ENCODE measurements at places on chromosomes 13 and 19. TPM values are rescaled to one million over a fixed set of nuclear protein-coding genes. Genes with fewer than 3 reads are reported as not detected.
A peak's percentile ranks its signal among the peaks of the same experiment; 100 is the strongest.

The RNF17 gene
- not detected for total RNA-seq

- no peak overlapping the region for H3K27ac ChIP-seq
- no peak overlapping the region for H3K4me3 ChIP-seq
- peaks cover 39% of the 10 kb centered on the region for H3K27me3 ChIP-seq
- DNase-seq = no peak
- H3K4me1 ChIP-seq = peaks cover 28% of the 10 kb centered on the region
Measured at GRCh38 chr13:26047040-26047439, 4.8 kb downstream of the SHISA2 start.

DNA sequence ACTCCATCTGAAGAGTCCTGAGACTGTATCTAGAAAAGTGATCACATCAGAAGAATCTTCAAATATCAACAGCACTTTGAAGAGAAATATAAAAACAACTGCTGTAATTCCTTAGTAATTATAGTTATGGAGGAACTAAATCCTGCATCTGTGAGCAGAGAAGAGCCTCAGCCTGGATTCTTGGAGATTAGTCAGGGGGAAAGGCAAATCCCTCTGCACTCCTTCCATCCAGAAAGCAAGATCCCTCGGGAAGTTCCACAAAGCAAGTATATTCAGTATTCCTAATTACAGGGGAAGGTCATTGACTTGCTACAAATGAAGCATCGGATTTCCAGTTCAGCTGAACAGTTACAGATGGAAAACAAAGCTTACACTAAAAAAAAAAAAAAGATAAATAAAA is 256.6 kb upstream of the IPO5 start:
- DNase-seq = no peak
- H3K27ac ChIP-seq = no peak overlapping the region
- H3K4me3 ChIP-seq = no peak overlapping the region
- H3K27me3 ChIP-seq = peaks cover 5% of the 10 kb centered on the region
- H3K36me3 ChIP-seq = no peaks in the 10 kb centered on the region

DNA sequence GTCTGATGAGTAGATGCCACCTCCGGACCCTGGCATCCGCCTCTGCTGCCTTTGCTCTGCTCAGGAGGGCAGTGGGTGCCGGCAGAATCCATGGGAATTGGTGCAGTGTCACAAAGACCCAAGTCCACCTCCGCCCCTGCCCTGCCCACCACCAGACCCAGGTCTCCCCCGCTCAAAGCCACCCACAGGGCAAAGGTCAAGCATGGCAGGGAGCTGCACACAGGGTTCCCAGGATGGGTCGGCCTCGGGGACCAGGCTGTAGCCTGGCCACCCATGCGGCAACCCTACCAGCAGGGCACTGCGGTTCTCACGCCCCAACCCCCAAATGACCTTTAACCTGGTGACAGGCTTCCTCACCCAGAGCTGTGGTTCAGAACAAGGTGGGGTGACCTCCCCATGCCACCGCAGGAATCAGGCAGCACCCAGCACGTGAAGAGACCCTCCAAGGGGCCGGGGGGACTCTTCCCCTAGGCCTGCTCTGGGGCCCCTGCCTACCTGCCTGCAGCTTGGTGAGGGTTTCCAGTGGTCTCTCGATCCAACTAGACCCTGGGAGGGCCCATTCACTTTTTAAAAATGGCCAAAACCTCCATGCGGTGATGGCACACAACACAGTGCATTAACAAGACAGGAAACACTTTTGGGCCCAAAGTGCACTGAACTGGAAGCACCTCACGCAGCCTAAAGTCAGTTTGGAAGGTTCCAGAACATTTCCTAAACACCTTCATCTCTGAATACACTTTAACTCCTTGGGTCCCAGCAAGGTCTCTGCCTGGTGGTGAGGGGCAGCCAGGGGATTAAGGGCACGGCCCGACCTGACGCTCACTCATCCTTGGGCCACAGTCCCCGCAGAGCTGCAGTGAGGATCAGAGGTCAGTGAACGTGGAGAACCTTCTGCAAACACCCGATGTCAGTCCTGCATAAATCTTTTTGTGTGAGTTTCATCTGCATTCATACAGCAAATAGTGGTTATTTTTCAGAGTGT is 11.0 kb downstream of the GAS6 start:
- H3K4me1 ChIP-seq = peaks cover 4% of the 10 kb centered on the region
- no peak for DNase-seq
- no peak overlapping the region for H3K27ac ChIP-seq
- H3K27me3 ChIP-seq = peaks cover 51% of the 10 kb centered on the region
- no peak overlapping the region for H3K4me3 ChIP-seq

The TLE2 gene
- 21.1 TPM for total RNA-seq

The HIPK4 gene
- total RNA-seq = 0.16 TPM

The ZNF460 gene
- 65.3 TPM for total RNA-seq

DNA sequence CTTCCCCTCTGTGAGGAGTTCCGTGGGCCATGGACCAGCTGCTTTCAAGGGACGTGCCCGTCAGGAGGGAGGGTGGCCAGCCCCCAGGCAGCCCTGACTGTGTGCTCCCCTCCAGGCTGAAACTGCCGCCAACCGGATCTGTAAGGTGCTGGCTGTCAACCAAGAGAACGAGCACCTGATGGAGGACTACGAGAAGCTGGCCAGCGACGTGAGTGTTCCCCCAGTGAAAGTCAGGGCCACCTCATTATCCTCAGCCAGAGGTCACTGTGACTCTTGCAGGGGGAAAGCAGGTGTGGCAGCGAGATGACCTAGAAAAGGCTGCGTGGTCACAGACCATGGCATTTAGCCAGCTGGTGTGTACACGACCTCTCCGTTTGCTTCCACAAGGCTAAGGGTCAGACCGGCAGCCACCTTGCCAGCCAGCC is 29.9 kb downstream of the CAPN12 start:
- no peak for DNase-seq
- peaks cover 72% of the 10 kb centered on the region for H3K36me3 ChIP-seq
- no peaks in the 10 kb centered on the region for H3K4me1 ChIP-seq

DNA sequence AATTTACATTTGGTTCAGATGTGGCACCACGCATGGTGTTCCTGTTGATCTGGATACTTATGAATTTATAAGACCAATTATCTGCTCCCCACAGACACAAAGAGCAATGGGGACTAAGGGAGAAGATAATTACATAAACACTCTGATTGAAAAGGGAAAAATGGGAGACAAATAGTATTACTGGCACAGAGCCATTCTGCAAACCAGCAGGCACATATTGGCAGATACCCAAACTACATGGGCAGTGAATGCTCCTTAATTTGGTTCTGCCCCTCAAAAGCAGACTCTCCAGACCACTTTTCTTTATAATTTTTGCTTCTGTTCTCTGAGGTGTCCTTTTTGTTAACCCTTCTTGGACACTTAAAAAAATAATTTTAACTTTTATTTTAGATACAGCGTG is 1674.2 kb downstream of the PCDH9 start:
- H3K4me3 ChIP-seq = no peak overlapping the region
- H3K36me3 ChIP-seq = no peaks in the 10 kb centered on the region
- H3K27me3 ChIP-seq = no peaks in the 10 kb centered on the region
- no peak for DNase-seq
- H3K27ac ChIP-seq = no peak overlapping the region
- no peaks in the 10 kb centered on the region for H3K4me1 ChIP-seq

The ZNF558 gene
- total RNA-seq = 29.5 TPM

The PLEKHJ1 gene
- 86.3 TPM for total RNA-seq

- H3K27ac ChIP-seq = peak overlapping the region; percentile 32
- DNase-seq = peak; percentile 31
- no peaks in the 10 kb centered on the region for H3K27me3 ChIP-seq
- H3K4me1 ChIP-seq = peaks cover 12% of the 10 kb centered on the region
Measured at GRCh38 chr13:79481685-79482052, 714 bp downstream of the NDFIP2 start.

- H3K36me3 ChIP-seq = peaks cover 7% of the 10 kb centered on the region
- DNase-seq = no peak
- no peak overlapping the region for H3K27ac ChIP-seq
- peak overlapping the region; percentile 47 for H3K4me3 ChIP-seq
Measured at GRCh38 chr19:35755550-35756376, 1.1 kb downstream of the HSPB6 start.

The CEACAM20 gene
- not detected for total RNA-seq

GRCh38 chr19:2305452-2306280 is 2.3 kb downstream of the LINGO3 start:
- no peak overlapping the region for H3K4me3 ChIP-seq
- no peak for DNase-seq
- peaks cover 92% of the 10 kb centered on the region for H3K27me3 ChIP-seq
- no peak overlapping the region for H3K27ac ChIP-seq

- peaks cover 31% of the 10 kb centered on the region for H3K4me1 ChIP-seq
- no peaks in the 10 kb centered on the region for H3K27me3 ChIP-seq
- DNase-seq = no peak
- H3K36me3 ChIP-seq = peaks cover 3% of the 10 kb centered on the region
Measured at GRCh38 chr19:45112111-45112827, 19.3 kb downstream of the PPP1R37 start.

GRCh38 chr19:47274891-47275761 is 441 bp downstream of the INAFM1 start:
- H3K36me3 ChIP-seq = peaks cover 5% of the 10 kb centered on the region
- H3K4me1 ChIP-seq = no peaks in the 10 kb centered on the region
- no peak for DNase-seq
- H3K27ac ChIP-seq = no peak overlapping the region

GRCh38 chr19:47446534-47447469 is 24.9 kb downstream of the SLC8A2 start:
- H3K4me1 ChIP-seq = peaks cover 15% of the 10 kb centered on the region
- H3K27me3 ChIP-seq = peaks cover 5% of the 10 kb centered on the region

Measured in T-cell (primary cell).